ENCODE measurements at places on chromosomes 1 and 21. TPM values are rescaled to one million over a fixed set of nuclear protein-coding genes. Genes with fewer than 3 reads are reported as not detected.

PRDM16 gene
- 0.21 TPM for total RNA-seq

SPRR5 gene
- not detected for total RNA-seq

HCRTR1 gene
- total RNA-seq = not detected

HAO2 gene
- not detected for total RNA-seq

KIF26B gene
- total RNA-seq = 0.02 TPM

S100A12 gene
- not detected for total RNA-seq

FLG2 gene
- not detected for total RNA-seq

HPCAL4 gene
- total RNA-seq = 0.33 TPM

MAP3K7CL gene
- total RNA-seq = 1.9 TPM

PLD5 gene
- total RNA-seq = 1.6 TPM

CASQ1 gene
- total RNA-seq = not detected

PTGS2 gene
- total RNA-seq = 10.0 TPM

PSRC1 gene
- total RNA-seq = 18.6 TPM

LIN28A gene
- total RNA-seq = not detected

SH2D2A gene
- 5.1 TPM for total RNA-seq

RNF207 gene
- total RNA-seq = 13.5 TPM

PTPRC gene
- total RNA-seq = not detected

MANEAL gene
- total RNA-seq = 26.1 TPM

WNT9A gene
- 6.6 TPM for total RNA-seq

PKNOX1 gene
- 7.0 TPM for total RNA-seq

GBP2 gene
- 0.69 TPM for total RNA-seq

IPO13 gene
- total RNA-seq = 13.8 TPM

PDIK1L gene
- 2.3 TPM for total RNA-seq

AMY1A gene
- total RNA-seq = not detected

PLA2G5 gene
- not detected for total RNA-seq

RNU1-4 gene
- total RNA-seq = not detected

ADORA1 gene
- 1.4 TPM for total RNA-seq

BCAS2 gene
- 30.4 TPM for total RNA-seq

SELP gene
- not detected for total RNA-seq

KIF14 gene
- total RNA-seq = 15.1 TPM

CHIT1 gene
- not detected for total RNA-seq

CADM3 gene
- 0.14 TPM for total RNA-seq

NPHS2 gene
- not detected for total RNA-seq

C8A gene
- total RNA-seq = not detected

TRABD2B gene
- 0.38 TPM for total RNA-seq

ACKR1 gene
- not detected for total RNA-seq

LGR6 gene
- 0.40 TPM for total RNA-seq

AUNIP gene
- 6.0 TPM for total RNA-seq

AMY2B gene
- 0.67 TPM for total RNA-seq

PGLYRP3 gene
- not detected for total RNA-seq

SPATA21 gene
- 0.17 TPM for total RNA-seq

APOBEC4 gene
- not detected for total RNA-seq

CYP4Z1 gene
- total RNA-seq = not detected

NUAK2 gene
- 35.3 TPM for total RNA-seq

LCE3D gene
- total RNA-seq = 0.69 TPM

GBP4 gene
- 0.05 TPM for total RNA-seq

PCP4L1 gene
- 0.06 TPM for total RNA-seq

S100A9 gene
- total RNA-seq = 0.96 TPM

LCE1B gene
- total RNA-seq = not detected

UBXN11 gene
- total RNA-seq = 17.5 TPM

Measured in A549 treated with DMSO at 1 μM for 4 hours (cell line).